NCI-H1436 (cell line): ENCODE measurements at places on chromosomes 5 and 9.

GRCh38 chr5:151921916-151922315 lies 2.7 kb downstream of the GLRA1 start:
- no peak for DNase-seq

- no peak for DNase-seq
Observed at GRCh38 chr5:31635446-31635845, 3.5 kb upstream of the PDZD2 start.

- no peak for DNase-seq
Observed at GRCh38 chr5:136056336-136056735, 27.5 kb downstream of the TGFBI start.

GRCh38 chr9:114718801-114719221 lies 36.8 kb upstream of the TEX48 start:
- DNase-seq, result no peak

- no peak for DNase-seq
Observed at GRCh38 chr5:149779124-149779465, 49.0 kb downstream of the PPARGC1B start.

GRCh38 chr9:88536023-88536324 lies 996 bp downstream of the NXNL2 start:
- no peak for DNase-seq

GRCh38 chr9:23413541-23413940 lies 412.5 kb downstream of the ELAVL2 start:
- no peak for DNase-seq

DNA sequence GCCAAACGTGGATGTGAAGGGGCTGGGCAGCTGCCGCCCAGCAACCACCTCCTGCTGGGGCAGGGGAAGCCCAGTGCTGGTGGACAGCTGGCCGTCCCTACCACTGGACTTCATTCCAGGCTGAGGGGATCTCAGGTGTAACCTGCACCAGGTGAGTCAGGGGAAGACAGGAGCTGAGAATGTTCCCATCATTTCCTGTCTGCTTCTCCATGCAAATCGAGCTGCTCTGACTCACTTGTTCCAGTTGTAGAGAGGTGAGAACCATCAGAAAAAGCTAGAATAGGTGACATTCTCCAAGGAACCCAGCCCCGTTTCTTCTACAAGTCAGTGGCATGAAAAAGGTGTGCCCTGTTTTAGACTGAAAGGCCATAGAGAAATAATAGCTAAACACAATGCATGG lies 21.8 kb upstream of the BARX1 start:
- no peak for DNase-seq

GRCh38 chr9:89865981-89866380 lies 261.2 kb downstream of the GADD45G start:
- no peak for DNase-seq

DNA sequence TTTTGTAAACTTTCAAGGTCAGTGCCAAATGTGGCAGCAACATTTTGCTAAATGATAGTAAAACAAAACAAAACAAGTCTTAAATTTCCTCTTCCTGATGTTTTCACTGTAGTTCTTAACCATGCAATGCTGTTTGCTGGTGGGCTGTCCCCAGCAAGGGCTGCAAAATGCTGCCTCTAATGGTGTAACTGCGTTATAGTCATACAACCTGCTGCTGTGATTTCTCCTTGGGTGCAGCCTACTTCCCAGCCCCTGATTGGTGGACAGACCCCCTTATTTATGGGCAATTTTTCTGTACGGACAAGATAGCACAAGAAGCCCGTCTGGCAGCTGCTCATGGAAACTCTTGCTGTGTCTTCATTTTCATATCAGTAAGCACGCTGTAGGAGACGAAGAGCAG lies 26.6 kb upstream of the PIP5K1B start:
- no peak for DNase-seq

DNA sequence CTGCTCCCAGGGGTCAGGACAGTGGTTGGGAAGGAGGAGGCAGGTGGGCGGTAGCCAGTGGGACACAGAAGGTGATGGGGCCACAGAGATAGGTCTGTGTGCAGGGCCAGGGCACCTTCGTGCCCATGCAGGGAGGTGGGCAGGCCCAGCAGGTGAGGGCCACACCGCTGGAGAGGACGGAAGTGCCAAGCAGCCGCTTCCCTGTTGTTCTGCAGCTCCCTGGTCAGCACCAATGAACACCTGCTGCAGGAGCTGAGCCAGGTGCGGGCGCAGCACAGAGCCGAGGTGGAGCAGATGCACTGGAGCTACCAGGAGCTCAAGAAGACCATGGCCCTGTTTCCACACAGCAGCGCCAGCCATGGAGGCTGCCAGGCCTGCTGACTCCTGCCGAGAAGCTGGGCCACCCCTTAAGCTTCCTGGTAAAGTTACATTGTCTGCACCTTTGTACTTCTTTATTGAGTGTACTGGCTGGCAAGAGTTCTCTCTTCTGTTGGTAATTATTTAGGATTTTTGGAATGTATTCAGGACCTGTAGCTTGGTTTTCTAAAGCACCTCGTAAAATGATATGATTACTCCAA lies 40.3 kb downstream of the TPPP start:
- no peak for DNase-seq

GRCh38 chr5:152086668-152087067 lies 162.0 kb upstream of the GLRA1 start:
- no peak for DNase-seq

DNA sequence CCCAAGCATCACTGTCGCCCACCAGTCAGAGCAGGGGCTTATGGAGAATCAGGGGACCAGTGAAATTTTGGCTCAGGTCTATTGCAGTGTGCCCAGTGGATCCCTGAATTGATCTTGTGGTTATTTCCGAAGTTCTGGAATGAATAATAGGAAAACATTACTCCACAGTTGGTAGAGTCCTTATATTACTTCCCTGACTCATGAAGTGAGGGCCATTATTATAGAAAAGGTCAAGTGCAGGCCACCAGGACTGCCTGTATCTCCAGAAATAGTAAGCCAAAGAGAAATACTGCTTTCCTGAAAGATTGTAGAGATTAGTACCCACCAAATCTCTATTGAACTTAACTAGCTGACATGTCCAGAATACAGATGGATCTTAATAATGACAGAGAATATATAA lies 335.0 kb downstream of the NPR3 start:
- DNase-seq, result no peak

GRCh38 chr5:7678030-7678429 lies 172.9 kb downstream of the CFAP90 start:
- no peak for DNase-seq

- DNase-seq, result no peak
Observed at GRCh38 chr5:58628626-58629025, 45.8 kb downstream of the RAB3C start.

- no peak for DNase-seq
Observed at GRCh38 chr5:66896171-66896570, 300.0 kb downstream of the MAST4 start.

DNA sequence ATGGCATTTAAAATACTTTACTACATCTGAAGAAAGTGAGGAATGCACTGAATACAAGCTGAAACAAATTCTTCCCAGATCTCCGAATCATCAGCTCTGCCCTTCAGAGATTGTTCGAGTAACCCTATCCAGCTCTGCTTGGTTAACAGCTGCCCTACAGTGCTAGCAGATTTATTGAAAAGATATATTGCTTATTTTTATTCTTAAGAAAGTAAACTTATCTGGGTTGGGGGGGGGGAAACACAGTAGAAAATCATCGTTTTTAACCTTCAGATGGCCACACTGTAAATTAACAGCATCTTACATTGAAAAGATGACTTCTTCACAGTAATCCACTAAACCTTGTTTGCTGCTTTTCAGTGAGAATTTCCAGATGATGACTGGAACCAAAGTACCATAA lies 210.8 kb downstream of the NFIB start:
- no peak for DNase-seq

- no peak for DNase-seq
Observed at GRCh38 chr9:88988796-88989641, 2.2 kb upstream of the S1PR3 start.

GRCh38 chr9:81455462-81456219 lies 233.7 kb downstream of the TLE1 start:
- DNase-seq, result no peak

- no peak for DNase-seq
Observed at GRCh38 chr9:101706261-101706798, 32.1 kb downstream of the GRIN3A start.

DNA sequence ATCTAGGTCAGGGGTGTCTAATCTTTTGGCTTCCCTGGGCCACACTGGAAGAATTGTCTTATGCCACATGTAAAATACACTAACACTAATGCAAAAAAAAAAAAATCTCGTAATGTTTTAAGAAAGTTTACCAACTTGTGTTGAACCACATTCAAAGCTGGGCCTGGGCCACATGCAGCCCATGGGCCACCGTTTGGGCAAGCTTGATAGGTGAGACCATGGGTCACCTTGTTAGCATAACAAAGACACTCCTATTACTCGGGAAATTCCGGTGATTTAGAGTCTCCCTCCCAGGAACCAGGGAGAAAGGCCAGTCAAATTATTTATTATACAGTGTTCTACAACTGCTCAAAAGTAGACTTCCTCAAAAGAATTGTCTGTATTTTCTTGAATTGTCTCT lies 12.7 kb downstream of the RECK start:
- DNase-seq, result no peak

- DNase-seq, result no peak
Observed at GRCh38 chr5:155699385-155699784, 627.6 kb upstream of the SGCD start.

DNA sequence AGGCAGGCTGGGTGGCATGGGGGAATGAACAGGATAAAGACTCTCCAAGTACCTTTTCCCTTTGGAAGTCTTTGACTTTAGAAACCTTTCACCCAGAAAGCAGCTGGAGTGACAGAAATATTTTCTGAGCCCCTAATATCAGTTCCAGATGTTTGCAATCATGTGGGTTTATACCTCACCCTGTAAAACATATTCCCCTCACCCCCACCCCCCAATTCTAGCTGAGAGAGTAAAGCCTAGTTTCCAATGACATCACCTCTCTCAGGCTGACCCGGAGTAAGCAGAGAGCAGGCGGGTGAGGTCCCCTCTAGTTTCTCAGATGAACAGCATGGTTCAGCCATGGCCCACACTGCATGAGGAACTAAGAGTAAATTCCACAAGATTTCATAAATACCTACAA lies 82.9 kb upstream of the TRIM32 start:
- no peak for DNase-seq

GRCh38 chr9:126398403-126399058 lies 71.9 kb downstream of the MVB12B start:
- DNase-seq, result no peak

DNA sequence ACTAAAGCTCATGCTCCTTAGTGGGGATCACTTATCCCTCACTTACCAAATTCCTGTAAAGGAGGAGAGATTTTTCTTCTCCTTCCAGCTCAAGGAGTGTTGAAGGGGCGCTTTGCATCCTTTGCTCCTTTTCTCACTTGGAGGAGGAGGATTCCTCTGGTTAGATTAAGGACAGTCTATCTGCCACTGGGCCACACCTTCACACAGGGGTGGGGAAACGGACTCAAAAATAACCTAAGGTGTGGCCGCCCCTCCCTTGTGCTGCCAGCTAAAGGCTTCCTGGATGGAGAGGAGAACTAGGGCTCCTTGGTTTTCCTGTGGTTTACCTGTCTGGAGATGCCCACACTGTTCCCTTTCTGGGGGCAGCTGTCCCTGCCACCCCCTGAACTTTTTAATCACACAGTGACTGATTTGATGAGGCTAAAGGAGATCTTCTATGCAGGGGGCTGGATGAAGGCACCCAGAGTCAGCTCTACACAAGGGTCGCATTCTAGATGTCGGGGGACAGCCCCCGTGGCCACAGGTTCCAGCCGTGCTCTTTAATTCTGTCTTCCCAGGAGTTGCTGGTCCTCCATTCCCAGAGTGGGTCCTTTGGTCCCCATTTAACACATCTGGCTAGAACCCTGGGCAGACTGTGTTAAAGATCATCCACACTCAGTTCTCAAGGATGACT lies 14.4 kb downstream of the GLRX start:
- DNase-seq, result no peak

GRCh38 chr9:93343663-93344062 lies 107.8 kb upstream of the FAM120A start:
- DNase-seq, result no peak

- DNase-seq, result no peak
Observed at GRCh38 chr5:139849942-139850341, 54.3 kb downstream of the PSD2 start.

GRCh38 chr5:179533907-179534306 lies 16.4 kb upstream of the RUFY1 start:
- DNase-seq, result no peak

GRCh38 chr9:121261107-121261460 lies 6.9 kb upstream of the GSN start:
- DNase-seq, result no peak

DNA sequence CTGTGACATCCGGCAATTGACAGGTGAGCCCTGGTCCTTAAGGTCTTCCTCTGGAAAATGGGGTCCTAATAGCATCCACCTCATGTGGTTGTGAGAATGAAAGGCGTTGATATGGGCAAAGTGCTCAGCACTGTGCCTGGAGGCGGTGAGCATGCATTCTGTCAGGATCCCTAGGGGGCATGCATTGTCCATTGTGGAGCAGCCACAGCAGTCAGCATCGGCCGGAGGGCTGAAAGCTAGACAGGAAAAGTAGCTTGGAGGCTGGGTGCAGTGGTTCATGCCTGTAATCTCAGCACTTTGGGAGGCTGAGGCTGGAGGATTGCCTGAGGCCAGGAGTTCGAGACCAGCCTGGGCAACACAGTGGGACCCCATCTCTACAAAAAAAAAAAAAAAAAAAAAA lies 122.2 kb downstream of the LHX2 start:
- no peak for DNase-seq
